T47D (cell line): ENCODE measurements at places on chromosomes 7 and 10.

DNA sequence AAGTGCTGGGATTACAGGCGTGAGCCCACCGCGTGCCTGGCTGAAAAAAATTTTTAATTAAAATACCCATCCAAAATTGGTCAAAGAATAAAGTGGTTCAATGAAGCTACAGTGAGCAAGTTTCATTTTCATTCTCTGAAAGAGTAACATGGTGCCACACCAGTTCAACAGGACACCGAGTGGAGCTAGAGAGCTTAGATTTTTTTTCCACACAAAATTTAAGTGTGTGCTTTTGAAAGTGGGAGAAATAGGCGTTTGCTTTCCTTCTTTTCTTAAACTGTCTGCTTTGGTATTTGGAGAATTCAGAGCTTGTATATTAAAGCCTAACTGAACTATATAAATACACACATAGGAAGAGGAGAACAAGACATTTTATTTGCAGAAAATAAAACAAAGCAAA lies 43.4 kb downstream of the BPGM start:
- no peak for DNase-seq

- no peak for DNase-seq
These were observed 721.9 kb downstream of the TNS3 start for GRCh38 chr7:46859963-46860475.

DNA sequence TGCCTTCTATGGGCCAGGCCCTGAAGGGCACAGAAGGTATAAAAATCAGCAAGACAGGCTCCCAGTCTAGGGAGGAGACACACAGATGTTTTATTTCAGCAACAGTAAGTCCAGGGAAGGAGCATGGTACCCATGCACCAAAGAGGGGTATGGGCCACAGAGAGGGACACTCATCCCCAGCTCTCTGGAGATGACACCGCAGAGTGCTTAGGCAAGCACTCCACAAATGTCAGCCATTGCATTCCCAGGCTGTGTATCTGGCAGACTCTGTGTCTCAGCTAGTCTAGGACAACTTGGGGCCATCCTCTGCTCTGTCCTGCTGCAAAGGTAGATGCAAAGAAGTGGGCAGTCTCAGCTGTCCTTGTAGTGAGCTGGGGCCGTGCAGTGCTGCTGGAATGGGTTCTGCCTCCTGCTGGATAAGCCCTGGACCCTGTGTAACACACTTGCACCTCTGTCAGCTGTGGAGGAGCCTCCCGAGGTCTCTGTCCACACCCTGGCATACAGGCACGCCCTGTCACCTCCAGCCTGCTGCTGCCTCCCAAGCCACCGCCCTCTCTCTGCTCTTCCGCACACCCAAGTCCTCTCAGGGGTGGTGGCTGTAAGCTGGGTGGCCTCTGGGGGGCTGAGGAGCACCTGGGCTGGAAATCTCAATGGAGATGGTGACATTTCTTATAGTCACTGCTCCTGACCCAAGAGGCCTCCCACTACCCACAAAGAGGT lies 57.6 kb downstream of the VOPP1 start:
- no peak for DNase-seq

- no peak for DNase-seq
These were observed 3.5 kb downstream of the CYCS start for GRCh38 chr7:25121599-25121998.

- DNase-seq = no peak
These were observed 501 bp downstream of the TFPI2 start for GRCh38 chr7:93890041-93890463.

DNA sequence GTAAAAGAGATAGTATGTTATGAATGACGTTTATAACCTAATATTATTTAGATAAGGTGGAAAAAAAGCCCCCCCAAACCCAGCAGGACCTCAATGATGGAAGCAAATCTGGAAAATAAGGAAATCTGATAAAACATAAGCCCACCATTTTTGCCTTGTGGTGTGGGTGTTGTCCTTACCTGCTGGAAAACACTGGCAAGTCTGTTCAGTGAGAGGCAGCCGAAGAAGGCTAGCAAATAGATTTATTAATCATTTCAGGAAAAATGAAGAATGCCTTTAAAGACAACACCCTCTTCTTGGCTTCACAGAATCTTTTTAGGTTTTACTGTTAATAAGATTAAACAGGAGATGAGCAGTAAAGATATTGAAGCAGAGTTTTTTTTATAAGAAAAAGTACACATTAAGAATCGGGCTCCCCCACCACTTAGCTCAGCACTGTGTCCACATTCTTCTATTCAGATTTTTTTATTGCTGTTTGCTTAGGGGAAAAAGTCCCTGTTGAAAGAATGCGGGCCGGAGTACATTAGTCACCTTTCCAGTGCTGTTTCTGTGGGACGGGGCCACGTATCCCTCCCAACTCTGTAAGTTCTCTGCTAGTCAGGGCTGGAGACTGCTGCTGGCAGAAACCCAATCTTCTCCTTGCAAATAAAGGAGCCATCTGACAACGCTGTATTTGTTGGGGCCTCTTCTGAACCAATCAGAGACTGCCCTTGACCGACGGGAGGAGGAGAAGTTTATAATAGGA lies 104.1 kb downstream of the EVX1 start:
- peak; percentile 96 for DNase-seq
